Stimulated activated CD8-positive, alpha-beta memory T cell treated with anti-CD3 and anti-CD28 coated beads, Interleukin-4, amount 100 ng/mL, for 1 hour (primary cell): ENCODE measurements at places on chromosomes 7 and 10.

DNA sequence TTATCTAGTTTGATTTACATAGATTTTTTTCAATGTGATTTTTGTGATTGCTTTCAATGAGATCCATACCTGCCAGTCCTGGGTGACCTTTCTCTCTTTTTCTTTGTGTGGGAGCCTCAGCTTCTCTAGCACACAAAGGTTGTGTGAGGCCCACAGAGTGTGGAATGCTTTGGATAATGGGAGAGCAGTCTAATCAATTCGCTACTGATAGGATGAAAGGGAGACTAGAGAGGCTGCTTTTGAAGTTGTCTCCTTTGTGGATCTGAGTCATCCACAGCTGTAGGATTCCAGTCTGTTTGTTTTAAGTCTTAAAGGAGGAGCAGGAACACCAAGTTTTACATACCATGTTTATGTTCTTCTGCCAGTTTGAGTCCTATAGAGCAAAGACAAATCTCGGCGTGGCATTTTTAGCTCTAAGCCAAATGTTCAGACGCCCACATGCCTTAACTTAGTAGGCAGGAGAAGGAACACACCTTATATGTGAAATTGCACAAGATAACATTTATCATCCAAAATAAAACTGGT is 330.0 kb downstream of the ARL4A start:
- DNase-seq, result no peak

- no peak for DNase-seq
Measured at GRCh38 chr10:94138391-94138790, 144.7 kb downstream of the PLCE1 start.

DNA sequence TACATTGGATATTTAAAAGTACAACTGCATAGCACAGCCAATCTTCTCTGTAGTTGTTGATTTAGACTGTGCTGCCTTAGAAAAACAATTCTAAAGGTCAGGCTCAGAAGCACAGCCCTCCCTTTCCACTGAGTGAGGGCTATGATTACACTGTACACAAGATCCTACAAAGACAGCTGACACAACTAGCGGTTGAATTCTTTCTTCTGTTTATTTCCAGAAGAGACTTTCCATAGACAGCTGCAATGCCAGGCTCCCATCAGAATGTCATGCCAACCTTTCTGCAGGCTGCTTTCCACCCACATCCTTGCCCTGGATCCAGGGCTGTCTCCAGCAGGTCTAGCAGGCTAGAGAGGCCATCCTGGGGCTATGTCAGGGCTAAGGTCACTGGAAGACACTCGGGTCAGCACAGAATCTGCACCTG is 39.3 kb downstream of the FAM13C start:
- DNase-seq, result no peak

DNA sequence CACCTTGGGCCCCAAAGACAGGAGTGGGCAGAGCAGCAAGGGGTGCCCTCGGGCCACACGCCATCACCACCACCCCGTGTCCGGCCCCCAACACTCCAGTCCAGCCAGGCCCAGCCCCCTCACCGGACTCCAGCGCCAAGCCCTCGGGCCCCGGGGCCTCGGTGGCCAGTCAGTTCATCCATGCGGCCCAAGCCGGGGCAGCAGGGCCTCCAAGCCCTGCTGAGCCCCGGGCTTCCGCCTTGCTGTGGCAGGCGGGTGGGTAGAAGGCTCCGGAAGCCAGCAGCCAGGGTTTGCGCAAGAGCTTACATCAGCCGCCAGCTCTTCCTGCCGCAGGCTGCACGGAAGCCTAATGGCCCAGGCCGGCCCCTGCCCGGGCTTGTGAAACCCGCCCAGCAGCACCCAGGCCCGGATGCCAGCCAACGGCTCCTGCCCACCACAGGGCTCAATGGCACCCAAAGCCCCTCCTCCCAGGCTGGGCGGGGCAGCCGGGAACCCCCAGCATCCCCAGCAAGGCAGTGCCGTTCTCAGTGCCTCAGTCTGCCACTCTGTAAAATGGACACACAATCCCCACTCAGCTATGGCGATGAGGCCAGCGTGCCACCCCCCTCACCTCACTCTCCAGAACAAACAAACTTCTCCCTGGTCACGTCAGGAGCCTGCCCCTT is 26.5 kb downstream of the TNRC18 start:
- DNase-seq, result peak; percentile 81

DNA sequence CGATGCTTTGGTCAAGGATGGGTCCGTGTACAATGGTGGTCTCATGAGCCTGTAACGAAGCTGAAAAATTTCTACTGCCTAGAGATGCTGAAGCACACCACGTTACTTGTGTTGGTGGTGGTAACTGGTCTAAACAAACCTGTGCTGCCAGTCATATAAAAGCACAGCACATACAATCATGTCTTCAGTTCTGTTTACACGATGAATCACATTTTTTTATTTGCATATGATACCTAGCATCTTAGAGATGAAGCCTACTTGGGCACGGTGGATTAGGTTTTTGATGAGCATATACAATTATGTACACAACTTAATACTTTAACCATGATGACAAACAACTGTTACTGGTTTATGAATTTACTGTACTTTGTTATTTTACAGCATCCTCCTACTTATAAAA is 201.0 kb downstream of the ZMYND11 start:
- DNase-seq, result no peak

GRCh38 chr10:49257154-49257553 is 41.8 kb upstream of the C10orf71 start:
- no peak for DNase-seq

DNA sequence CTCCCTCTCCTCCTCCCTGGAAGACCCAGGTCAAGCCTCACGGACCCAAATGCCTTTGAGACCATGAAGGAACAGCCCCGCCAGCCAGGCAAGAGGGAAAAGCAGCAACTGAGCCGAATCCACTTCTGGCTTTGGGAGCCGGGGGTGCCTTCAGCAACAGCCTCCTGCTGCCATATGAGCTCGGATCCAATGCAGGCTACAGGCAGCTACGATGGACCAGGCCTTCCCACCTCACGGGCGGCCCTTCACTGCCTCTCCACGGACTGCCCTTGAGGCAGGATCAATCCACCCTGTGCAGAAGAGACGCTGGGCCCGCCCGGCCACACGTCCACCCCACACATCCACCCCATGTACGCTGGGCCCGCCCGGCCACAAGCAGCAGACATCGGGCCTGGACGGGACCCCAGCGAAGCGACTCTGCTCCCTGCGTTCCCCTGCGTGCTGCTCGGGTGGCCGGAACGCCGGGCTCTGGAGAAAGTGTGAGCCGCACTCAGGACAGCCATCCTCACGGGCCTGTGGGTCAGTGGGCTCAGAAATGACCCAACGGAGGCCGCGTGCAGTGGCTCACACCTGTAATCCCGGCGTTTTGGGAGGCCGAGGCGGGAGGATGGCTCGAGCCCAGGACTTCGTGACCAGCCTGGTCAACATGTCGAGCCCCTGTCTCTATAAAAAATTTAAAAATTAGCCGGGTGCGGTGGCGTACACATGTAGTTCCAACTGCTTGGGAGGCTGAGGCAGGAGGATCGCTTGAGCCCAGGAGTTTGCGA is 82.0 kb downstream of the FOXL3 start:
- no peak for DNase-seq

GRCh38 chr7:1446620-1447032 is 12.6 kb downstream of the MICALL2 start:
- DNase-seq, result no peak

GRCh38 chr10:132179551-132180392 is 7.0 kb upstream of the DPYSL4 start:
- DNase-seq, result no peak

DNA sequence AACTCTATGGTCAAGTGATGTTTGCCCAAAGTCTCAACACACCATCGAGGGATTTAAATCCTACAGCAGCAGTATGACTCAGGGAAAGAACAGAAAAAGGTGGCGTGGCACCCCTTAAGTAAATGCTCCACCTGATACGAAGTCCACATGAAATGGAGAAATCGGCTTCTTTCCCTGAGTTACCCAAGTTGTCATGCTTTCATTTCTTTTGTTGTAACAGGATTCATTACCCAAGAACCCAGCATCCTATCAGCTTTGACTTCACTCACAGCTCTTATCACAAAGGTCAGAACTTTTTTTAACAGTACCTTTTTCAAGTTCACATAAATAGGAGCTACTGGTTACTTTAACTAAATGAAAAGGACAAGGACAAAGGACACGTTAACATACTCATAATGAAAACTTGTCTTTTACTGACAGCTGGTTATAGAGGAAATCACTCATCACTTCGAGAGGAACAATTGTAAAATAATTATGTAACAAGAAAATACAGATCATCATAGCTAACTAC is 219.8 kb upstream of the FRMD4A start:
- DNase-seq, result no peak

DNA sequence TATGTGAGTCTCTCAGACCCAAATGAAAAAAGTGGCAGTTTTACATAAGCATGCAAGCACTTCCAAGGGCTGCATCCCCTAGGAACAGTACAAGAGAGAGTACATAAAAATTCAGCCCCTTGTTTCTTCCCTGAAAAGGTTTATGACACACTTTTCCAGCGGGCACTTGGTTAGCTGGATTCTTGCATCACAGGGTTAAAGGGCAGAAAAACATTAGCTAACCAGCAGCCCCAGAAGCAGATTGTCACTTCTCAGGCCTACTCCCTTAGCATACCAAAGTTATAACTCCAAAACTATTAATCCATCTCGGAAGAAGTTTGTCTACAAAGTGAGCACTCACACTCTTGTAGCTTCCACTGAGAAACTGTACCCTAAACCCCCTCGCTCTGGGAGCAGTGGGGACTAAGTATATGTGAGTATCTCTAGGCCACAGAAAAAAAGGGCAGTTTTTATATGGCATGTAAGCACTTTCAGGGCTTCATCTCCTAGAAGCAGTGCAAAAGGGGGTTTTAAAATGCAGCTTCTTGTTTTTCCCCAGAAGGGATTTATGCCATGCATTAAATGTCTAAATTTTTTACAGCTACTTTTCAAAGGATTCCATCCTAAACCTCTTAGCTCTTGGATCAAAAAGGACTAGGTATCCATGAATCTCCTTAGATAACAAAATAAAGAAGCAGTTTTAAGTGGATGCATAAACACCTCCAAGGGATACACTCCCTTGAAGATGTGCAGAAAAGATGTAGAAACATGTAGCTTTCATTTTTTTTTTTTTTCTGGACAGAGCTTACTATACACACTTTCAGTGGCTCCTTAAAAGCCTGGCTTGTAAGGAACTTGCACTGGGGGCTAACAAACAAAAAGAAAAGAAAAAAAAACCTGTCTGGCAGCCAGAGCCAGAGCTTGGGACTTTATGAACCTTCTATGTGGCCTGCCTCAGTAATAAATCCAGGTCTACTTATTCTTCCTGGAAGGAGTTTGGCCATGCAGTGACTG is 956.7 kb downstream of the CCSER2 start:
- no peak for DNase-seq

DNA sequence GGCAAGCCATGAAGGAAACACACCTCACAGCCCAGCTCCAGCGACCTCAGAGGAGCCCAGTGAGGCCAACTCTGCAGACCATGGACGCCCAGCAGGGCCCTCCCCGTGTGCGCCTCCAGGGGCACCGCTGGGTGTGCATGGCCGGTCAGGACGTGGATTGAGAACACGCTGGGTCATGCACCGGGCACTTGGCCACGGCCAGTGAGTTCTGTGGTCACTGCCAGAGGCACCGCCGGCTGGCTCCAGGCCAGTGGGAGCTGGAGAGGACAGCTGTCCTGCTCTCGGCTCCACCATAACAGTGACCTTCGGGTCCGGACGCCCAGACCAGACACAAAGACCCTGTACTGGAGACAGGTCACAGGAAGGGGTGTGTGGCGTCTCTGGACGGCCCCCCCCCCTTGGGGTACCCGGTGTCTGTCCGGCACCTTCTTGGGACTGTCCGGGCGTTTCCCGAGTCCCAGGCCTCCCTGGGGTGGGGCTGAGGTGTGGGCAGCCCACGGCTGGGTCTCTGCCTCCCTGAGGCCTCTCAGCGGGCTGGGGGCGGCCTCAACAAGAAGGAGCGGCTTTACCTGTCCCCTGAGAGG is 50.4 kb upstream of the NKX6-2 start:
- DNase-seq, result no peak

- no peak for DNase-seq
Measured at GRCh38 chr7:139589474-139589873, 66.0 kb downstream of the CLEC2L start.

DNA sequence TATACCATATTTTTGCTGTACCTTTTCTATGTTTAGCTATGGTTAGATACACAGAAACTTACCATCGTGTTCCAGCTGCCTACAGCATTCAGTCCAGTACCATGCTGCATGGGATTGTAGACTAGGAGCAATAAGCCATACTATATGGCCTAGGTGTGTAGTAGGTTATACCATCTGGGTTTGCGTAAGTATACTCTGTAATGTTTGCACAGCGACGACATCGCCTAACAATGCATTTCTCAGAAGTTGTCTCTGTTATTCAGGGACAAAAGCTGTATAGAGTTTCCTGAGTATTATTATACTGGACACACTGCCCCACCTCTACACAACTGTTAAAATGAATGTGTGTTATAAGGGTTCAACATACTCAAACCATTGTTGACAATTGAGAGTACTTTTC is 93.8 kb upstream of the MKI67 start:
- no peak for DNase-seq

DNA sequence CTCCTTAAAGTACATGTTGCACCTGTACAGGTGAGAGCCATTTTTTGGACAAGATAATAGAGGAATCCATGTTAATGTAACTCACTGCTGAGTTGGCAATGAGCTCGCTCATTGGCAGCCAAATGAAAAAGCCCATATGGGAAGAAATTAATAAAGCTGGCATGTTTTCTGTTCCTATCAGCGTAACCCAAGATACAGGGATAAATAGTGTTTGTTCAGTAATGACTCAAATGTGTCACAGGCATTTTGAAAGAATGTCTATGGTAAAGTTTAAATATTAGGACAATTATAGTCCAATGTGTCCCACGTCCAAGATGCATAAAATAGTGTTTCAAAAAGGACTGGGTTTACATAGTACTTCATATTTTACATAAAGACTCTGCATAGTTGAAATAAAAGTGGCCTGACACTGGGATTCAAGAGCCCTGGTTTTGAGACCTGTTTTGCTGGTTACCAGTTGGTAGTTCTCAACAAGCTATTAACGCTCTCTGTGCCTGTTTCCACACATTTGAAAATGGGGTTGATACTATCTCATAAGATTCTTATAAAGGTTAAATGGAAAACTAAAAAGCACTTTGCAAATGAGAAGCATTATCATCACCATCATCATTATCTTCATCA is 49.1 kb downstream of the MTURN start:
- DNase-seq, result no peak

DNA sequence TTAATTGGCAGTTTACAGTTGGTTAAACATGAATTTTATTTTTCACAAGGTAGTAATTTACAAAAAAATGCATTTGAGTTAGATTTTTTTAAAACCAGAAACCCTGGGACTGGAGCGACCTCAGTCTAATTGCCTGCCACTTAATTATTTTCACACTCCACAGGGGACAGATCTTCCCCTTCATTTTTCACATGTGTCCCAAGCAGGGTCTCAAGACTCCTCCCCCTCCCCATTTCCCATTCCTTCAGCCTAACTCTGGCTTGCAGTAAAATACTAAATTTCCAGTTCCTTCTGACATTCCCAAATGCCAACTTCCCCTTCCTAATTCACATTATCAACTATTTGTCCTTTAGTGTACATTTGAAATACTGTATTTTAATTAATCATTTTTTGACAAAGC is 948 bp downstream of the ZNF138 start:
- DNase-seq, result no peak

GRCh38 chr10:22433875-22434274 is 88.6 kb downstream of the SPAG6 start:
- DNase-seq, result no peak
